Fibroblast of lung (primary cell): ENCODE measurements at places on chromosomes 1 and 21.

DNA sequence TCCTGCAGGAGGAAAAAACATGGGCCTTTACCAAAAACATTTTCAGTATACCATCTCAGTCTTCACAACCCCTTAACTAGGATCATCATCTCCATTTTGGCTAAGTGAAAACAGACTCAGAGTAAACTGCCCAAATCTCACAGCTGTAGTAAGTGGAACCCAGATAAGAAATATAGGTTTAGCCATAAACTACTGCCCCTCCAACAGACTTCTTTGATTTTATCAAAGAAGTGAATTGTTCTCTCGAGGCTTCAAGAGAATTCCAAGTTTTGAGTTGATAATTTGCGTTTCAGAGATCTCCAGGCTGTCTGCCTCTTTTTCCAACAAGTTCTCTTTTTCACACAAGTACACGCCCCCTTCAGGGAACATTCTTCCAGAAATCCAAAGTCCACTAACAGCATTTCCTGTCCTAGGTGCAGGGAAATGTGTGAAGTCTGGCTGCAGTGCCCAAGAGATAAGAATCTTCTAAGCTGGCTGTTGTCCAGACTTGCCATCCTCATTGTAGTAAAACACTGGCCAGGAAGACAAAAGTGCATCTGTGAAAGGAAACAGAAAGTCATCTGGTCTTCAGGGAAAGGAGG lies 30.8 kb downstream of the RNF19B start:
- DNase-seq: peak; percentile 59

DNA sequence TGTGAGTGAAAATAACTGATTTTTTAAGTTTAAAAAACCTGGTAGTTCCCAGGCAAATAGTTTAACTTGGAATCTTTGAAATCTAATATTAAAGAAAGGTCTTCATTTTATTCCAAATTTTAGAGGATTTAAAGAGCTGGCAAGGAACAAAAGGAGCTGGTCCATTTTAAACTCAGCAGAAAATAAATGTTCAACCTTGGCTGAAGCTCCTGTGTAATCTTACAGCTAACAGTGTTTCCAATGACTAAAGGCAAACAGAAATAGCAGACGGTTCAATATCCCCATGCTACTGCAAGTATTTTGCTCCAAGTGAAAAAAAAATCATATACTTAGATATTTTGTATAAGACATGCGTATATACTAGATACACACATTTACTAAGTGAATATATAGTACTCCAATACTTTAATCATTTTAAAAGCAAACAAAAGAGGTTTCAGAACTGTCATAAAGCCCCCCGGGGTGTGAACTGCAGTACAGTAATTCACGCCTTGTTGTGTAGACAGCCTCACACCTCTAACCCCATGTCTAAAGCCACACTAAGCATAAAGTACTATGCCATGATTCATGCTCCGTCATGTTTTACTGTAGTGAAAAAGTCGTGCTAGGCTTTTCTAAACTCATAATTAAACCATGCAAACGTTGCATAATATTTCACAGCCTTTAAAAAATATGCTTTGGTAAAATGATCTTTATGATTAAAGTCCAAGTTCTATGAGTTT lies 132.2 kb downstream of the CLIC6 start:
- peak; percentile 50 for DNase-seq

DNA sequence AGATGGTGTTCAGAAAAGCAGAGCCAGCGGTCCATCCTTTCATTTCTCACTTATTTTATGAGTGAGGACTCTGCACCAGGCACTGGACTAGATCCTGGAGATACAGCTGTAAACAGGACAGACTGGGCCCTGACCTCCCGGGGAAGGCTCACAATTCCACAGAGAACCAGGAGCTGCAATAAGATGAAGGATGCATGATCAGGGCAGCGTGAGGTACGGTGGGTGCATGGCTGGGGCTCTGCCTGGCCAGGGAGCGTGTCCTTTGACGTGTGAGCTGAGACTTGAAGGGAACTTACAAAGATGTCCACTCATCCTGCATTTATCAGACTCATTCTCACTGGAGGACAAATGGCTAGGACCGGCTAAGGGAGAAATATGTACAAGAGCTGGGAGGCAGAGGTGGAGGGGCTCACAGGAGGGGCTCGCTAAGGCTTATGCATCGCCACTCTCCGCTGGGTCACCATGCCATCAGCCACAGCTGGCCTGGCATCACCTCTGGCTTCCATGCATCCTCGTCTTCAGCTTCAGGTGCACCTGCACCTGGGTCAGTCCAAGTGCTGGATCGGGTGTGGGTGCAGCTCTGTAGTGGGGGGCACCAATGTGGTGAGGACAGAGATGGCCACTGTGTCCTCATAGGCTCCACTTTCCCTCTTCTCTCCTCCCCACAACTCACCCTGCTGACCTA lies 213.9 kb downstream of the TOMM20 start:
- DNase-seq: no peak

DNA sequence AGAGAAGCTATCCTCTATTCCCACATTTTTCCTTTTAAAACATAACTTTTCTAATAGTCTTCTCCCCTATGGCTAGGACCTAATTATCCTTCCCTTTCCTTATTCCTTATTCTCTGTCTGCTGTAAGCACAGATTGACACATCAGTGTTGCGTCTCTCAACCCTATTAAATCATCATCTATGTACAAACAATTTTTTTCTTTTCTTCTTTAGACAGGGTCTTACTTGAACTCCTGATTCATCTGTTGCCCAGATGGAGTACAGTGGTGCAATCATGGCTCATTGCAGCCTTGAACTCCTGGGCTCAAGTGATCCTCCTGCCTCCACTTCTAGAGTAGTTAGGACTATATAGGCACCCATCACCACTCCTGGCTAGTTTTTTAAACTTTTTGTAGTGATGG lies 8.3 kb downstream of the KLHDC9 start:
- DNase-seq: no peak

DNA sequence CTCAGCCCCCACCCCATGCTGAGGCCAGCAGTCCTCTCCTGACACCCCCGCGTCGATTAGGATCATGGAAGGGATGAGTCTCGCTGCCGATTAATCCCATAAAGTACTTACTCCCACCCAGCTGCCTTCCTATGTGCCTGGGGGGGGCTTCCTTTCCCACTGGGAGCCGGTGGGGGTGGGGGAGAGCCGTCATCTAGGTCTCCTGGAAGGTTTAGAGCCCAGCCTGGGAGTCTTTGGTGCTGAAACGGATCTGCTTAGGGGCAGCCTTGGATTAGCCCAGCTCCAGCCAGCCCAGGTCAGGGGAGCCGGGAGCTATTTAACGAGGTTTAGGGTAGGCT lies 9.8 kb downstream of the SAMD11 start:
- DNase-seq: no peak

GRCh38 chr1:54937469-54937868 lies 43.0 kb upstream of the TMEM61 start:
- DNase-seq: peak; percentile 51

DNA sequence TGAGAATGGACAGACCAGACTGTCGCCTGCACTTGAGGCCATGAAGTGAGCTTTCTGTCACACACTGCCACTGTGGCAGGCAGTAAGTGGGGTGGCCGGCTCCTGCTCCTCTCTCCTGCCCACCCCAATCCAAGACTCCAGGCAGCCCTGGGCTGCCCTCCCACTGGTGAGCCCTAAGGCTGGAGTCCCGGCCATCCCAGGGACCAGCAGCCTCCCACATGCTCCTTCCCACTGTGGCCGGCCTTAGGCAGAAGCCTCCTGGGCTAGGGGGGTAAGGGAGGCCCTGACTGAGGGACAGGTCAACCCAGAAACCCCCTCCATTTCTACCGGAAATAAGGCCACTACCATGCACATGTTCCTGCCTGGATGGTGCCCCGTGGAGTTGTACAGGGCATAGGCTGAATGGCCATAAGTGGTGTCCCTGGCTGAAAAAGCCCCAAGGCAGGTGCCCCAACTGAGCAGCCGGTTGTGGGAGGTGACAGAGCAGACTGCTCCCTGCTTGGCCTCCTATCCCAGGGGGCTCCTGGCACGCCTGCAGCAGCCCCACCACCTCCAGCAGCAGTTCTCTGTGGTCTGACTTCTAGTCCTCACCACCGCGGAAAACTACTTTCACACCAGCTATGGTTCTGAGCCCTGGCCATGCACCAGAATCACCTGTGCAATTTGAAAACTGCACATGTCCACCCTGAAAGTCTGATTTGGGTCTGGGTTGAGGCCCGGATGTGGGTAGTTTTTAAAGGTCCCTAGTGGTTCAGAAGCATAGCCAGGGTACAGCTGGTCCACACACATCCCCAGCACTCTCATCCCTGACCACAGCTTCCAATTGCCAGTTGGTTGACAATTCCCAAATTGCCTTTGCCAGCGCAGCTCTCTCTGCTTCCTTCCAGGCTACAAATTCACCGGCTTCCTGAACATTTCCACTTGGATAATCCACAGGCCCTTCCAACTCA lies 1.6 kb upstream of the ARTN start:
- no peak for DNase-seq

DNA sequence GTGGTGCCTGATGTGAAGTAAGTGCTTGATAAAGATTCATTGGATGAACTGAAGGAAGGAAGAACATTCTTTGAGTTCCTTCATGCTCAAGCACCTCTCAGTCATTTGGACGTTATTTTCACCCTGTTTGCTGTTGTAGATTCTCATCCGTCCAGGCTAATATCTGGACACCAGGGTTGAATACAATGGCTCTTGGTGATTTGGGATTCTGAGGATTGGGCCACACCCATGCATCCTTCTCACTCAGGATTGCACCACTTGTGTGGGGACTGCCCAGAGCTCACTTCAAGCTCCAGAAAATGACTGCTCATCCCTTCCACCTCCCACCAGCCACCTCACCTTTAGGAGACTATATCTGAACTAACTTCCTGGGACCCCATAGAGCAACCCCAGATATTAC lies 117.1 kb upstream of the IPO9 start:
- peak; percentile 46 for DNase-seq

DNA sequence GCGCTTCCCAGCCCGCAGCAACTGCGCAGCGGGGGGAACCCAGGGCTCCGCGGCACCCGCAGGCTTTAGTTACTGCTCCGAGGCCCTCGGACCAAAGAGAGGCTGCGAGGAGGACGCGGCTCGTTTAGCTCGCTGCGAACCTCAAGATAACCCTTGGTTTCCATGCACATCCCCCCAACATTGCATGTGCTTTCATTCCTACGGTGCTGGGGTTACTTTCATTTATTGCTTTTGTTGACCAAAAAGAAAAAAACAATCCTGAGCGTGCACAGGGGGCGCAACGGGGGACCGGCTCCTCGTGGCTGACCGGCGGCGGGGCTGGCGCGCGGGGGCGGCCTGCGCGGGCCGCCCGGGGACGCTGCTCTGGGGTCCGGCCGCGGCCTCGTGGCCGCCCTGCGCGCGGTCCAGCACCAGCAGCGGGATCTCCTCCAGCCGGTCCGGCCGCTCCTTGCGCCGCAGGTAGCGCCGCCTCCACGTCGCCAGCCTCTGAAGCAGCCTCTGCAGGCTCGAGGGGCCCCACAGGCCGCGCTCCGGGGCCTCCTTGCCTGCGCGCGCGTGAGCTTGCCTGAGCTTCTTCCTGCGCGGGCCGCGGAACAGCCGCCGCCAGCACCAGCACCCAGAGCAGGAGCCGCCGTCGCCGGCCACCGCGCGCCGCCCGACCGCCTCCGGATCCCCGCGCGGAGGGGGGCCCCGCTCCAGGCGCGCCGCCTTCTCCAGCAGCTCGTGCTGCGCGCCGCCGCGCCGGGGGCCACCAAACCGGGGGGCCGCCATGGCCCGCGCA lies 77.4 kb downstream of the DESI2 start:
- peak; percentile 63 for DNase-seq

DNA sequence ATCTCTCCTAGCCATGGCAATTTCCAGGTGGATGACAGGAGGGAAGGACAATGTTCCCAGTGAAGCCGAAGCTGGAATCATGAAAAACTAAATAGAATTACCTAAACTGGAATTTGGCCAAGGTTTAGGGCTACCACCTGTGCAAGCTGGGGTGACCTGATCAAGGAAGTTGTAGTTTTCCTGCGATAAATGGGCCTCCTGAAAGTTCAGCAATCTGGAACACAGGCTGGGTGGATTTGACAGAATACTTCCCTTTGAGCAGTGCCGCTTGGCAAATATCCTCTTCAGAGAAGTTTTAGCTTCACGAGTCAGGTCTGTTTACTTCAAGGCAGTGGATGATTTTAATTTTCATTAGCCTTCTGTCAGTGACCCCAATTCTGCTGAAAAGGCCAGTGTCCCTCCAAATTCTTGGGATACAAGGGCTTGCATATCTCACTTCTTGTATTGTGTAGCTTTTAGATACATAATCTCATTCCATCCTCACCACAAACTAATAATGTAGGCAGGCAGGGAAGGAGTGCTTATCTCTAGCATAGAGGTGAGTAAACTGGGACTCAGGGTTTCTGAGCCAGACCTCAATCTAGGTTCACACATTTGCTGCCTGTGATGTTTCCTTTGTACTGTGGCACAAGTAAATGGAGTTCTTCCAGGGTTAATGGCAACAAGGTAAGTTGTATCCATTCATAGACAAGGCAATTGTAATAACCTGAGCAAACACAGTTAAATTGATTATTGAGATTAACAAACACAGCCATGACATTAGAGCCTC lies 349.4 kb downstream of the NUF2 start:
- peak; percentile 15 for DNase-seq

DNA sequence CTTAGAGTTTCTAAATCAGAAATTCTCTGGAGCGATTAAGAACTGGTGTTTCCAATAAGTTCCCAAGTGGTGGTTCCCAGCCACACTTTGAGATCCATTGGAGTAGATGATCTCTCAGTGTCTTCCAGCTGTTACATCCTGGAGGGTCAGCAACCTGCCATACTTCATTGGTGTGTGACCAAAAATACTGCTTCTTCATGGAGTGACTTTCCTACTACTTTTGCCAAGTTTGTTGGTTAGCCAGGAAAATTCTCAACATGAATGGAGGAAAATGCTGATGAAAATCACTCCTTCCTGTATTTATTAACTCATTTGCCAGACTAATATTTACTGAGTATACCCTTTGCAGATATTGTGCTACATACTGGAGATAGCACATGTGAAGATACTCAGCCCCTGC lies 186.1 kb downstream of the FGGY start:
- no peak for DNase-seq

- no peak for DNase-seq
Measured at GRCh38 chr1:153611356-153611755, 1.6 kb downstream of the S100A16 start.

- DNase-seq: peak; percentile 80
Measured at GRCh38 chr1:54275349-54275748, 75.4 kb downstream of the MRPL37 start.
